ENCODE measurements at places on chromosomes 16 and 17. TPM values are rescaled to one million over a fixed set of nuclear protein-coding genes. Genes with fewer than 3 reads are reported as not detected.

The PYY gene
- 0.56 TPM for total RNA-seq

- DNase-seq = no peak
- H3K36me3 ChIP-seq = peaks cover 17% of the 10 kb centered on the region
- no peaks in the 10 kb centered on the region for H3K27me3 ChIP-seq
- no peak overlapping the region for H3K4me3 ChIP-seq
- H3K4me1 ChIP-seq = peaks cover 11% of the 10 kb centered on the region
Measured at GRCh38 chr17:47982645-47983390, 11.9 kb downstream of the CDK5RAP3 start.

The TBC1D3B gene
- total RNA-seq = 0.54 TPM

DNA sequence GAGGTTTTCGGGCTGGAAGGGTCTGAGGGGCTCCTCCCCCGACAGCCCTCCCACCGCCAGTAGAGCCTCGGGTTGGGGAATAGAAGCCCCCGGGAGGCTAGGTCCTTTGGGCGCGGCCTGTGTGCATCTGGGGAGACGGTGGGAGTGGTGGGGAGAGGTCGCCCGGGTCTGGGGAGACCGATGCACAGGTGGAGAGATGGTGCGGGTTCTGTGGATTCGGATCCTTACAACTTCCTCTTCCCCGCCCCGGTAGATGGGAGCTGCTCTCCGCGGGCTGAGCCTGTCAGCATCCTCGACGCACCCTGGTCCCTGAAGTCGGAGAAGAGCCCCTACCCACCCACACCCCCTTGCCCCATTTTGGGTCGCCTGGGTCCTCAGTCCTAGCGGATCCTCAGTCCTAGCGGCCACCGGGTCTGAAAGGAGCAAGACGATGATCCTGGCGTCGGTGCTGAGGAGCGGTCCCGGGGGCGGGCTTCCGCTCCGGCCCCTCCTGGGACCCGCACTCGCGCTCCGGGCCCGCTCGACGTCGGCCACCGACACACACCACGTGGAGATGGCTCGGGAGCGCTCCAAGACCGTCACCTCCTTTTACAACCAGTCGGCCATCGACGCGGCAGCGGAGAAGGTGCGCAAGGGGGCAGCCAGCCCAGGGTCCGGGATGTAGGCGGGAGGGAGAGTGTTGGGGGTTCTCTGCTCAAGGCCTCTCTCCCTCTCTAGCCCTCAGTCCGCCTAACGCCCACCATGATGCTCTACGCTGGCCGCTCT lies 790 bp downstream of the BCKDK start:
- peak; percentile 43 for DNase-seq
- no peaks in the 10 kb centered on the region for H3K36me3 ChIP-seq
- no peak overlapping the region for H3K27ac ChIP-seq
- H3K4me3 ChIP-seq = peak overlapping the region; percentile 87
- H3K27me3 ChIP-seq = no peaks in the 10 kb centered on the region

DNA sequence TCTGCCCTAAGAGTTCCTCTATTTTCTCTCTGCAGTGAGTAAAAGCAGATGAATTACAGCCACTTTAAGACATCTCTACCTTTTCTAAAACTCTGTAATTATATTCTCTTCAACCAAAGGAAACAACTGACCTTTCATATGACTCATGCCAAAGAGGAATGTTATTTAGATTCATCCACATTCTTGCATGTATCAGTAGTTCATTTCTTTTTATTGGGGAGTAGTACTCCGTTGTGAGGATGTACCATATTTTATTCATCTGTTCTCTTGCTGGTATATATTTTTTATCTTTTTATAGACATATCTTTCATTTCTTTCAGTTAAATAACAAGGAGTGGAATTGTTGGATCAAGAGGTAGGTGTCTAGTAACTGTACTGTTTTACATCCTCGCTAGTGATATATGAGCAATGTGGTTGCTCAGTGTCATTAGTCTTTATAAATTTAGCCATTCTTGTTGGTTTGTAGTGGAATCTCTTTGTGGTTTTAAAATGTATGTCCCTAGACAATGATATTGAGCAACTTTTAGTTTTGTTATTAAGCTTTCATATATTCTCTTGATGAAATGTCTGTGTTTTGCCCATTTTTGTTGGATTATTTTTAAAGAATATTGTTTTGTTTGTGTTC lies 7.8 kb upstream of the MYH8 start:
- no peaks in the 10 kb centered on the region for H3K36me3 ChIP-seq
- H3K4me3 ChIP-seq = no peak overlapping the region

GRCh38 chr16:68037841-68038597 lies 14.9 kb downstream of the DUS2 start:
- no peak overlapping the region for H3K4me3 ChIP-seq
- H3K4me1 ChIP-seq = no peaks in the 10 kb centered on the region
- H3K27ac ChIP-seq = no peak overlapping the region
- no peak for DNase-seq

DNA sequence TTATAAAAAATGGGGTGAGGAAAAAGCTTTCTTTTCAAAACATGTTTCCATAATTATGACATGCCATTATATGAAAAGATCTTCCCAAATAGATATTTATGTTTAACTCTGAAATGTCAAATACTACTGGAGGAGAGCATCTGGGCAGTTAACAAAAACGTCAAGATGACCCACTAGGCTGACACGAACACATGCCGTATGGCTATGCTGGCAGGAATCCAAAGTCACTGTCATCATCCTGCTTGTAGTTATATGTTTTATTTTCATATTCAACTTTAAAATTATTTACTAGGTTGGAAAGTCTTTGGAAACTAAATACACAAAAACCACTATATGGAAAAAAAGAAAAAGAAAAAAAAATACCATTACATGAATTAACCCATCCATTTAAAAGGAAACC lies 27.3 kb downstream of the ANKFY1 start:
- no peaks in the 10 kb centered on the region for H3K27me3 ChIP-seq
- peaks cover 10% of the 10 kb centered on the region for H3K36me3 ChIP-seq
- no peak overlapping the region for H3K27ac ChIP-seq
- no peak for DNase-seq
- no peaks in the 10 kb centered on the region for H3K4me1 ChIP-seq

DNA sequence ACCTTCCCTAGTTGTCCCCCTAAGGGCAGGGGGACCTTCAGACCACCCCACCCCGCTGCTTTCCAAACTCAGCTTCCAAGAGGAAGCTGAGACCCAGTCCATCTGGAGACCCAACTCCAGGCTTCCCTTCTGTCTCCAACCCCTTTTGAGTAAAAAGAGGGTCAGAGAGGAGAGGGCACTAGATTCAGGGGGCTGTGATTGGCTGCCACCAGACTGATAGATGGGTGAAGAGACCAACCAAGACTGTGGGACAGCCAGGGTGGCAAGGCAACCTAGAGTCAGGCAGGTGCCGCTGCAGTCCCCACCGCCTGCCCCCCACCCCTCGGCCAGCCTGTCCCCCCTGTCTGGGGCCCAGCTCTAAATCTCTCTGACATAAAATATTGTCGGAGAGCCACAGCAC lies 92.5 kb downstream of the SDK2 start:
- peaks cover 7% of the 10 kb centered on the region for H3K4me1 ChIP-seq
- no peak overlapping the region for H3K4me3 ChIP-seq
- H3K27me3 ChIP-seq = no peaks in the 10 kb centered on the region

DNA sequence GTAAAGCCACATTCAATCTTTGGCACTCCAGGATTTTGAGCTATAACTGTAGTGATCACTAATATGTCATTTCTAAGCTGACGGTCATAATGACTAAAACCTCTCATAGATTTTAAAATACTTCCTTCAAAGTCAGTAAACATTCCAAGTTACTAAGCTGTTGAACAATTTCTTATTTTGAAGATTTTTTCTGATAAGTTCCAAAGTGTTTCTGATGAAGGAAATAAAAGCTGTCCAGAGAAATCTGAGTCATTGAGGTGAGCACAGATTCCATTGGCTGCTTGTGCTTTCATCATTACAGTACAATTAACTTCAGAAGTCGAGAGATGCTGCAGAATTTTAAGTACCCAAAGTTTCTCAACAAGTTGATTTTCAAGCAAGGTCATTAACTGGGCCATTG lies 23.9 kb downstream of the NLRC5 start:
- H3K36me3 ChIP-seq = no peaks in the 10 kb centered on the region
- no peak overlapping the region for H3K27ac ChIP-seq
- no peak overlapping the region for H3K4me3 ChIP-seq
- H3K27me3 ChIP-seq = no peaks in the 10 kb centered on the region
- no peak for DNase-seq

- H3K27ac ChIP-seq = peak overlapping the region; percentile 65
- no peaks in the 10 kb centered on the region for H3K4me1 ChIP-seq
- H3K27me3 ChIP-seq = no peaks in the 10 kb centered on the region
- DNase-seq = no peak
- peaks cover 19% of the 10 kb centered on the region for H3K36me3 ChIP-seq
Measured at GRCh38 chr17:40158438-40159013, 18.2 kb downstream of the CASC3 start.

The BAIAP3 gene
- 23.0 TPM for total RNA-seq

DNA sequence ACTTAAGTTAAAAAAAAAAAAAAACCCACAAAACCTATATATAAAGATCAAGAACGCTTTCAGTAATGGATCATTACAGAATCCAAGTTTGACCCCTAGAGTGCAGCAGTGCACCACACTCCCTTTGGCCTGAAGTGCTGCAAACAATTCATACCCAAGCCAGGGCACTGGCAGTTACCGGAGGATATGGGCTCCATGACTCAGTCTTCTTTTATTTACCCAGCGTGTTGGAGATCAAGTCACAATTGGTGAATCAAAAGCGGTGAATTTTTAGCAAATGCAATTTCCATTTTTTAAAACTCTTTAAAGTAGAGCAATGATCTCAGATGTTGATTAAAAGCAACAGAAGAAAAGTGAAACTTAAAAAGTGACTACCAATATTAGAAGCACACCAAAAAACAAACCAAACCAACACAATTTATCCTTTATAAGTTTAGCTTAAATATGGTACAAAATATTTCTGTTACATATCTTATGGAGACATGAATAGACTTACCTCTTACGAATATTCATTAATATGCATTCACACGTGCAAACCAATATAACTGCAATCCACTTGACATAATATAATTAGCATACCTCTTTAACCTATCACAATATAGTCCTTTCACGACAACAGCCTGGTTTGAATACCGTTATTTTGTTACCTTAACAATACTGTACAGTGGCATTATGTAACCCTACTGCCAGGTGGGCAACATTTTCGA lies 46.3 kb downstream of the ZNF652 start:
- DNase-seq = peak; percentile 81
- H3K36me3 ChIP-seq = no peaks in the 10 kb centered on the region
- no peaks in the 10 kb centered on the region for H3K27me3 ChIP-seq
- no peaks in the 10 kb centered on the region for H3K4me1 ChIP-seq
- no peak overlapping the region for H3K27ac ChIP-seq
- no peak overlapping the region for H3K4me3 ChIP-seq

DNA sequence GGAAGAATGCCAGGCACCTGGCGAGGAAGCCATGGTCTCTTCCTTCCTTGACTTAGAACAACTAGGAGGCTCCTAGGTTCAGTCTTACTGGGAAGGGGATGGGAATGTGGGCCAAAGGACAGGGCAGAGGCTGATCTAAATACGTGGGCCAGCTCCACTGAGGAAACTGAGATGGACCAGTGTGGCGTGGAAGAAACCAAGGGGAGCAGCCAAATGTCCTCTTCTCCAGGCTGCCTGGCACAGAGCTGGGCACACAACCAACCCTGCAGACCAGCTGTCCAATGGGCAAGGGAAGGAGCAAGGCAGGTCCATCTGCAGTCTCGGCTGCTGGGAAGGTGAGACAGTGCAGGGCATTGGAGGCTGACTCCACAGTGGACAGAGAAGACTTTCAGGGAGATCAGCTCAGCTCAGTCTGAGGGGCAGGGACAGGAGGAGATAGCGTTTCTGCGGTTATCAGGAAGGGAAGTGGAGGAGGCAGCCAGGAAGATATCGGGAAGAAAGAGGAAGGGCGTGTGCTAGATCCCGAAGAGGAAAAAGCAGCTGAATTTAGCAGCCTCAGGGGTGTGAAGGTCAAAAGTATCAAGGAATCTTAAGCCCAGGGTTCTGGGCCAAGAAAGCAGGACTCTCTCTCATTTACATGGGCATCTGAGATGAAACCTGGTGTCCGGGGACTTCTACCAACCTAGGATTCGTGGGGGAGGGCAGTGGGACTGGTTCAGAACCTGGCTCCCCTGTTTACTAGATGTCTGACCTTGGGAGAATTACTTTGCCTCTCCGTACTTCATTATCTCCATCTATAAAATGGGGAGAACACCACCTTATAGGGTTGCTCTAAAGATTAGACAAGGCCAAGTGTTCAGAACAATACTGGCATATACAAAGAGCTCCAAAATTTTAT lies 1.8 kb downstream of the KIFC3 start:
- peaks cover 12% of the 10 kb centered on the region for H3K27me3 ChIP-seq
- H3K36me3 ChIP-seq = no peaks in the 10 kb centered on the region
- no peak for DNase-seq
- H3K27ac ChIP-seq = no peak overlapping the region
- H3K4me1 ChIP-seq = peaks cover 47% of the 10 kb centered on the region

GRCh38 chr17:33106525-33107165 lies 115.0 kb downstream of the SPACA3 start:
- no peaks in the 10 kb centered on the region for H3K4me1 ChIP-seq
- peak; percentile 17 for DNase-seq
- no peak overlapping the region for H3K4me3 ChIP-seq
- H3K27me3 ChIP-seq = no peaks in the 10 kb centered on the region
- H3K27ac ChIP-seq = no peak overlapping the region
- H3K36me3 ChIP-seq = no peaks in the 10 kb centered on the region

DNA sequence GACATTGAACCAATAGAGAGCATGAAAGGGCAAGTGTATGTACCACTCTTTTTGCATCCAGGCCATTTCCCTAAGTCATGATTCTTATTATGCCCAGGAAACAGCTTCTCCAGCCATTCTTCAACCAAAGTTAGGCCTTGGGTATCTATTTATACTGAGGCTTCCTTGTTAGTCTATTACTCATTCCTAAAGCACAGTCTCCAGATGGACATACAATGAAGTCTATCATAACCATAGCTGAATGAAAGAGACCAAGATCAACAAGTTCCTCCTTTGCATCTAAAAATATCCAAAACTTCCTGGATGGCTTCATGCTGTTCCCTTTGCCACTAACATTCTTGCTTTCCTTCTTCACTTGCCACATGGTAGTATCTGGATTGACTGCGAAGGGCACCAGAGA lies 265.9 kb downstream of the CDH8 start:
- H3K27ac ChIP-seq = no peak overlapping the region
- H3K27me3 ChIP-seq = no peaks in the 10 kb centered on the region

GRCh38 chr16:68985268-68985667 lies 120.2 kb upstream of the HAS3 start:
- H3K27me3 ChIP-seq = no peaks in the 10 kb centered on the region
- H3K27ac ChIP-seq = no peak overlapping the region
- no peak overlapping the region for H3K4me3 ChIP-seq
- peaks cover 25% of the 10 kb centered on the region for H3K4me1 ChIP-seq
- H3K36me3 ChIP-seq = peaks cover 4% of the 10 kb centered on the region

The ANTKMT gene
- 23.8 TPM for total RNA-seq
